COR-L47 (cell line): ENCODE measurements at places on chromosomes 12 and 14.

DNA sequence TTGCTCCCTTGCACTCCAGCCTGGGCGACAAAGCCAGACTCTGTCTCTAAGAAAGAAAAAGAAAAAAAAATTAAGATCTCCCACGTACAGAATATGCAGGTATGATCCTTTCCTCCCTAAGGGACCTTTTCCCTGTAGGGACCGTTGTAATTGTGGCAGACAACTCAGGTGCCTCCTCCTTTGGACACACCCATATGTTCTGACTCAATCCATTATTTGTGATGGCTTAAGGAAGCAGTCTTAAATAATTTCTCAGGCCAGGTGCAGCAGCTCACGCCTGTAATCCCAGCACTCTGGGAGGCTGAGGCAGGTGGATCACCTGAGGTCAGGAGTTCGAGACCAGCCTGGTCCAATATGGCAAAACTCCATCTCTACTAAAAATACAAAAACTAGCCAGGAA, 53.1 kb downstream of the TMCC3 start:
- DNase-seq, result no peak

- DNase-seq, result no peak
Measured at GRCh38 chr12:59486827-59487226, 109.0 kb upstream of the SLC16A7 start.

DNA sequence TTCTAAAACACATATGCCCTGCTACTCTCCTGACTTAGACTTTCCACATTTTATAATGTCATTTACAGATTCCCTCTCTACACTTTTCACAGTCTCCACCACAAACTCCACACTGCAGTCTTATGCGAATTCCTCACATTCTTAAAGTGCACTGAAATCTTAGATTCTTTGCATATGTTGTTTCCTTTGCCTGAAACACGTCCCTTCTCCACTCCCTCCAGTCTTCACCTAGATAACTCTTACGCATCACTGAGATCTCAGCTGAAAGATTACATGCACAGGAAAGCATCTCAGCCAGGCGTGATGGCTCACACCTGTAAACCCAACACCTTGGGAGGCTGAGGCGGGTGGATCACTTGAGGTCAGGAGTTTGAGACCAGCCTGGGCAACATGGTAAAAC, 3.8 kb upstream of the ARHGAP9 start:
- DNase-seq, result no peak

- DNase-seq, result peak; percentile 80
Measured at GRCh38 chr12:124422142-124422569, 127.3 kb downstream of the RFLNA start.

GRCh38 chr12:124110372-124110883, 137.4 kb downstream of the ZNF664 start:
- no peak for DNase-seq
